ENCODE measurements at places on chromosomes 3 and 15. TPM values are rescaled to one million over a fixed set of nuclear protein-coding genes. Genes with fewer than 3 reads are reported as not detected.

Gene RAB6B
- total RNA-seq = 2.4 TPM

Gene MKRN3
- total RNA-seq = 2.0 TPM

Gene CGNL1
- total RNA-seq = 2.0 TPM

Gene PRRT3
- total RNA-seq = 1.5 TPM

Gene RAB5A
- total RNA-seq = 39.1 TPM

Gene MGLL
- total RNA-seq = 62.9 TPM

Gene ANKRD63
- total RNA-seq = 0.19 TPM

Gene GABRA5
- total RNA-seq = 81.1 TPM

All from A549 treated with CpdA at 1 μM for 4 hours (cell line).